ENCODE measurements at places on chromosomes 1 and 21.

DNA sequence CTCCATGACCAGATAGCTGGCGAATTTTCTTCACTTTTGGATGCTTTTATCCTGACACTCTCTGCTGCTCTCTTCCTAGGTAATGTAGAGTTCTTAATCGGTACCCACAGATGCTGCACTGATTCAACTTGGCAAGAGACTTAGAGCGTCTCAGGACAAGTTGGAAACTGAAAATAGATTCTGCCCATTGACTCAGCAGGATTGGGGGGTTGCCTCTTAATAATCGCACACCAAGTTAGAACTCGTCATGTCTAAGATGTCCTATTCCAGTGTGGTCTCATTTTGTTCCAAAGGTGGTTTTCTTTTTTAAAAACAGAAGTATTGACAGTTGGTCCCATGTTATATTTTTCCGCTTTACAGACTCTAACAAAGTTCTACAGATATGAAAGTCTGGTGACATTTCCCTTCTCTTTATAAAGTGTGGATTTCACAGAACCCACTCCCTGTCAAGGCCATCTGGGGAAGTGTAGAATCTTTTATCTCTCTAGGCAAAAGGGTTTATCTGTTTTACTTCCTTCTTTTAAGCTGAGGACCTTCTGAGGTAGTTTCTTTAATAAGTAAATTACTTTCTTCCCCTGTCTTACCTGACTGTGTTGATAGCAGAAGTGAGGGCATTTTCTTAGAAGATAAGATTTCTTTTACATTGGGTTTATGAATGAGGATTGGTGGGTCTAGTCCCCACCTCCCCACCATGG lies 12.1 kb upstream of the DIPK1A start:
- no peak for DNase-seq

DNA sequence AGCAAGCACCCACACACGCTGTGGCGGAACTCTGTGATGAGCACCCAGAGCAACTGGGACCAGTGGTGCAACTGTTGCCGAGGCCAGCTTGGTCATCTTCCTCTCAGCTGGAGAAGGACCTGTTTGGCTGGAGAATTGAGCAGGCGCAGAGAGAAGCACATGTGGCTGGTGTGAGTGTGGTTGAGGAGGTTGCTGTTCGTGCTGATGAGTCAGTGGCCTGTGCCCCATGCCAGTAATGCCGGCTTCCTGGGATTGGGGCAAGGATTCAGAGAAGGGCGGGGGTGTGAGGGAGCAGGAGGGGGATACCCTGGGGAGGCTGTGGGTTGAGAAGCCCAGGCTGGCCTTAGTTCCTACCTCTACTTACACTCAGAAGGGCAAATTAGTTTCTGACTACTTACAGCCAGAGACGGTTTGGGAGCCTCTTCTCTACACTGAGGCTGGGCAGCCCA lies 57.5 kb upstream of the EPS8L3 start:
- no peak for DNase-seq

GRCh38 chr1:219897914-219898313 lies 30.4 kb downstream of the SLC30A10 start:
- no peak for DNase-seq

DNA sequence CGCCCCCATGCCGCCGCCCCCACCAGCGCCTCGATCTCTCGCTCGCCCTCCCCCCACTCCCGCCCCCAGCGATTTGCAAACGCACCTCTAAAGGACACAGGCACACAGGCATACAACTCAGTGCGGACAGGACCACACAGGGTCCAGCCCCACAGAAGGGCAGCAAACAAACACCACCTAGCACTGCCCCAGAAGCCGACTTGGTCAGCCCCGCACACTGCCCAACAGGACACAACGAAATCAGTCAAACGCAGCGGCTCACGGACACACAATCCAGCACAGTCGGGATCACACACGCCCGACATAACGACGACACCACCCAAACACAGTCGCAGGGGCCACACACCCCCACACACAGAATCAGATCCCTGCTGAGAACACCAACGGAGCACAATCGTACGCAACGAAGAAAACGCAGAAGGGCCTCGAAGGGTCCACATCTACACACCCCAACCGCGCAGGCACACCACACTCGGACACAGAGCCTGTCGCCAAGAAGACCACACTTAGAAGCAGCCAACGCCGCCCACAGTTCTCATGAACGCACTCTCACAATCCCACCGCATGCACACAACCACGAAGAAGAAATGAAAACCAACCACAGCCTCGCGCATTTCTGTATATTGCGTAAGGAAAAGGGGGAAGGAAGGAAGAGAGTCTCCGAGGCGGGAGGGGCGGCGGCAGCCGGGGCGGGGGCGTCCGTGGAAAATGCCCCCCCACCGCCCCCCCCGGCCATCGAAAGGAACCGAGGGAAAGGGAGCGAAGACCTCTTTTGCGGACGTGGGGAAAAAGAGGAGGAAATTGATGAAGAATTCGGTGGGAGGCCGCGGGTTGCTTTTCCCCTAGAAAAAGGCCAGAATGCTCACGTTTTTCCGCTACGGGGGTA lies 481 bp downstream of the TAL1 start:
- DNase-seq: no peak

DNA sequence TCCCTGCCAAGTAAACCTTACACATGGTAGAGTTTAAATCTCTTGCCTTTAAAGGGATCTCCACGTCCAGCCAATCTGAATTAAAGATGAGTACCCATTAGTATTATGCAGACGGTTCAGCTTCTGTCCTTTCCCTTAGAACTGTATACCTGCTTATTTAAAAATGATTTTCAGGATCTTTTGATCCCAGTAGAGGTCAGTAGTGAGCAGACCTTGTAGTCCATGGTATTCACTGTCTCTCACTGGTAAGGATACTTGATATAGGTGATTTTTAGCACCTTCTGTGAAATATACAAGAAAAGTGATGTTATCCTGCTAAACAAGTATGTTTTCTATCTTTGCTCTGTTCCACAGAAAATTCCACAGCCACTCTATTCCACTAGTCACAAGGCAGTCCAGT lies 1211.6 kb upstream of the ADGRL4 start:
- DNase-seq: no peak

GRCh38 chr1:45009956-45010854 lies 919 bp downstream of the HECTD3 start:
- no peak for DNase-seq

DNA sequence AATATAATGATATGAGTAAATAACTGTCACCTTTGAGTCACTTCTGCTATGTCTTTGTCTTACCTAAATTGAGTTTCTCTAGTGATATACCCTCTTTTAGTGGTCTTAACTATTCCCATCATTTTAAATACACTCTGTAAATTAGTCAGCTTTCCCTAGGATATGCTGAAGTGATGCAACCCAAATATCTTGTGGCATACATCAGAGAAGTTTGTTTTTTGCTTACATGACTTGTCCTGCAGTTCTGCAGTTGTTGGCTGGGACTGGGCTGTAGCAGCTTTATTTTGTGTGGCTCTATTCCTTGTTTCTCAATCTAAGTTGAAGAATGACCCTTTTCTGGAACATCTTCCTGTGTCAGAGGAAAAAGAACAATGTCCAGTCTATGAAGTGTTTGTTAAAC lies 76.4 kb downstream of the TTC3 start:
- DNase-seq: no peak

- no peak for DNase-seq
Measured at GRCh38 chr1:117967477-117967876, 37.9 kb downstream of the WDR3 start.

DNA sequence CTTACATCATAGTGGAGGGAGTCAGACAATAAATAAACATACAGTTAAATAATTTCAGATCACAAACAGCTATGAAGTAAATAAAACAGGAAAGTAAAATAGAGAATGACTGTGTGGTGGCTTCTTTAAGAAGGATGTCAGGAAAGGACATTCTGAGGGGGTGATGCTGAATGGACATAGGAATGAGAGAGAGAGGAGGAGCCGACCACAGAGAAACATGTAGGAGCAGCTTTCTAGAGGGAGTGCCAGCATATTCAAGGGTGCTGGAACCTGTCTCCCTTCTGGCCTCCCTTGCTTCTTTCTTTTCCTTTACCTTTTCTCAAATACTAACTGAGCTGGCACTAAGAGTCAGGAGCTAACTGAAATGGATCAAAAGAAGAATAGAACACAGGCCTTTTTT lies 20.5 kb upstream of the BCL10 start:
- no peak for DNase-seq

- DNase-seq: no peak
Measured at GRCh38 chr1:102800406-102800805, 307.9 kb downstream of the COL11A1 start.

DNA sequence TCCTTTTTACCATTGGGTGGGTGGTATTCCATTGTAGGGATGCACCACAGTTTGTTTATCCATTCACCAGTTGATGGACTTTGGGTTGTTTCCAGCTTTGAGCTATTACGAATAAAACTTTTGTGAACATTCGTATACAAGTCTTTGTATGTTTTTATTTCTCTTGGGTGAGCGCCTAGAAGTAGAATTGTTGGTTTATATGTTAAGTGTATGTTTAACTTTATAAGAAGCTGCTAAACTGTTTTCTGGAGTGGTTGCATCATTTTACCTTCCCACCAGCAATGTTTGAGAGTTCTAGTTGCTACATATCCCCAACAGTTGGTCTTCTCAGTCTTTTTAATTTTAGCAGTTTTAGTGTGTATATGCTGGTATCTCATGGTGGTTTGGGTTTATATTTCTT lies 132.5 kb downstream of the PEX14 start:
- DNase-seq: no peak

DNA sequence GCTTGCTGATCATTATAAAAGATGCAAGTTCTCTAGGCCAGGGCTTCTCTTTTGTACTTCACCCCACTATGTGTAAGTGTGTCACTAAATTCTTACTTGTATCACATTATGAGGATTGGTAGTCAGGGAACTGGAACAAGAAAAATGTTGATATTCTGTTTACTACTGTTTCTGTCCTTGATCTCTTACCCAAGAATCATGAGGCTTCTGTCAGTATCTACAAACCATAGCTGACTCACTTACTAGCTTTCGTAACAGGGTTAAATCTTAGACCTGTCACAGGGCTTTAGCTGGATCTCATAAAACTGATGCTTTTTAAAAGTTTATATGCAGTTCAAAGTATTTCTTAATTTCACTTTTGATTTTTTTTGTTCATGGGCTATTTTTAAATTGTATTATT lies 681.2 kb downstream of the PLPP3 start:
- DNase-seq: no peak

- no peak for DNase-seq
Measured at GRCh38 chr1:207021876-207022596, 10.5 kb downstream of the C1orf116 start.

All from T-helper 17 cell (primary cell).